ENCODE measurements at places on chromosomes 16 and 17.
A peak's percentile ranks its signal among the peaks of the same experiment; 100 is the strongest.

GRCh38 chr16:70465999-70466804 lies 11.8 kb downstream of the FCSK start:
- DNase-seq: no peak

- DNase-seq: no peak
Measured at GRCh38 chr17:75848523-75849278, 4.5 kb upstream of the UNC13D start.

GRCh38 chr17:77943971-77944370 lies 14.5 kb upstream of the TNRC6C start:
- no peak for DNase-seq

GRCh38 chr17:16470265-16470664 lies 21.7 kb downstream of the LRRC75A start:
- DNase-seq: no peak

- DNase-seq: peak; percentile 48
Measured at GRCh38 chr17:39197380-39198185, at the start of gene CACNB1. TSS of gene CACNB1 (minus strand) at chr17:39197669. CDS start at chr17:39197495, 174 bp downstream.

- DNase-seq: no peak
Measured at GRCh38 chr17:69884846-69885245, 190.2 kb upstream of the KCNJ16 start.

DNA sequence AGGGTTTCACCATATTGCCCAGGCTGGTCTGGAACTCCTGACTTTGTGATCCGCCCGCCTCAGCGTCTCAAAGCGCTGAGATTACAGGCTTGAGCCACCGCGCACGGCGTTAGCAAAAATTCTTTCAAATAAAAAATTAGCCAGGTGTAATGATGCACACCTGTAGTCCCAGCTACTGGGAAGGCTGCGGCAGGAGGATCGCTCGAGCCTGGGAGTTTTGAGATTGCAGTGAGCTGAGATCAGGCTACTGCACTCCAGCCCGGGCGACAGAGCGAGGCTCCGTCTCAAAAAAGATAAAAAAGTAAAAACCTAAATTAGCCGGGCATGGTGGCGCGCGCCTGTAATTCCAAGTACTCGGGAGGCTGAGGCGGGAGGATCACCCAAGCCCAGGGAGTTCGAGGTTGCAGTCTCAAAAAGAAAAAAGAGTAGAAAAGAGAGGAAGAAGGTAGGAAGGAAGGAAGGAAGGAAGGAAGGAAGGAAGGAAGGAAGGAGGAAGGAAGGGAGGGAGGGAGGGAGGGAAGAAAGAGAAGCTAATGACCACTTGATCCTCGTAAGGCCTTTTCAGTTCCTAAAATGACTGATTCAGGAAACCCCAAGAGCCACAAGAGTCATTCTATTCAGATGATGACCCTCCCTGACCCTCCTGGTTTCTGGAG lies 59.2 kb downstream of the SRL start:
- DNase-seq: no peak

DNA sequence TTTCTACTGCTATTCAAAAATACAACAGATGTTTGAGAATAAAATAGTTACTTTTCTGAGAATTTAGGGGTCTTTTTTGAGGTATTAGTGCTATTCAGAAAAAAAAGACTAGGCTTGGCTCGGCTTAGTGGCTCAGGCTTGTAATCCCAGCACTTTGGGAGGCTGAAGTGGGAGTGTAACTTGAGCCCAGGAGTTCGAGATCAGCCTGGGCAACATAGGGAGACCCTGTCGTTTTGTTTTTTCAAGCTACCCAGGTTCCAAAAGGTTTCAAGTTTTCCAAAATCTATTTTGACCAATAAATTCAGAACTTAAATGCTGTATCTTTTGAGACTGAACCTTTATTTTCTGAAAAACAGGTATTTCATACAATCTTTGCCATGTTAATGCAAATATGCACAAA lies 3.2 kb upstream of the ARL6IP1 start:
- DNase-seq: no peak

GRCh38 chr16:85612191-85612800 lies 826 bp upstream of the GSE1 start:
- DNase-seq: no peak

DNA sequence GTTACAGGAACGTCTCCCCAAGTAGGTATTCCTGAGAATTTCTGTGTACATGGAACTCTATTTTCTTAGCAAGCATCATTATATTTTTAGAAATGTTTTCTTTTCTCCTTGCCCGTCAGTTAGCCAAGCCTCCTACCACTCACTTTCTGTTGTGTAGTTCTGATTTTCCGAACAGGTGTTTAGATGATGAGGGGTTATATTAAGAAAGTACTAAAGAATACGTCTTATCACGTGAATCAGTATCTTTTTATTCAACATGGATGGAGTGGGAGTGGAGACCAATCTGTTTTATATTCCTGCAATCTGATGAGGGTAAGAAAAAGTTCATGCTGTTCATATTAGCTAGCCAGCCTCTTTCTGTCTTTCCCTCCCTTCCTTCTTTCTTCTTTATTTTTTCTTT lies 29.4 kb downstream of the MSI2 start:
- DNase-seq: no peak

GRCh38 chr17:17239832-17240231 lies 2.9 kb upstream of the FLCN start:
- no peak for DNase-seq

All from NT2/D1 (cell line).